Fibroblast of skin of left quadriceps (primary cell): ENCODE measurements at places on chromosomes 2 and 18.
A peak's percentile ranks its signal among the peaks of the same experiment; 100 is the strongest.

GRCh38 chr2:191539068-191539467 lies 138.9 kb upstream of the NABP1 start:
- no peak for DNase-seq

DNA sequence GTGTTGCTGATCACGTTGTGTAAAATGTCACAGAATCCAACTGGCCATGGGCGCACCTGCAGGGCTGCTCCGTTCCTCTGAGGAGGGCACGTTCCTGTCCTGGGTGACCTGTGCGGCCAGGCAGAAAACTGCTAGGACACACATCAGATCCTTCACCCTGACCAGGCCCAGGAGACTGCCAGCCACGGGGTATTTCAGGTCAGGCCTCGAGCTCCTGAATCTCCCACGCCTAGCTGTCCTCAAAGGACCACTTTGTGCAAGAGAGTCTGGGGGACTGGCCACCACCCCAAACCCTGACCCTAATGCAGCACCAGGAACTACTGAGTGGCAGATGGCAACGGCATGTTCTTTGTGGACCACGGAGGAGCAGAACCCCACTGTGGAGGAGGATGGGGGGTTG lies 11.1 kb downstream of the PRLH start:
- DNase-seq, result no peak

DNA sequence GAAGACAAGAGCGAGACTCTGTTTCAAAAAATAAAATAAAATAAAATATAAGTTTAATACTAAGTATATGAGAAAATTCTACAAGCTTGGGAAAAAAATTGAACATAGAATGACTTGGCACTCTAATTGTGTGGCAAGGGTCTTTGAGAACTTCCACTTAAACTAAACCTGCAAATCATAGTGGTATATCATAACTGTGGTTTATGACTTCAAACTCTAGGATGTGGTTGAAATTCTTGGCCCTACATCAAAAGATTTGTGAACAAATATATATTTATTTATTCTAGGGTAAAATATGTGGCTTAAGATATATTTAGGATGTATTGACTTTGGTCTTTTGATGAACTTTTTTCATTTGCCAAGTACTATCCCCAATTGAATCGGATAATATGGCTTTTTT lies 3.1 kb upstream of the FAM171B start:
- no peak for DNase-seq

DNA sequence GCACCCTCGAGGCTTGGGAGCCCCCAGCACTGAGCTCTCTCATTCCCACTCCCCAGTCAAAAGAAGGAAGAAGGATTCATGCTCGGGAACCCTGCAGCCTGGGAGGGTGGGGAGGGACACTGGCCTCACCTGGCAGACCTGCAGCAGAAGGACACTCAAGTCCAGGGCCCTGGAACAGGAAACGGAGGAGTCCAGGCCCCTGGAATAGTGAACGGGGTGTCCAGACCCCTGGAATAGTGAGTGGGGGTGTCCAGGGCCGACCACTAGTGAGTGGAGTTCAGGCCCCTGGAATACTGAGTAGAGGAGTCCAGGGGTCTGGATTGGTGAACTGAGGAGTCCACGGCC lies 292.5 kb downstream of the NDUFA10 start:
- DNase-seq, result no peak

DNA sequence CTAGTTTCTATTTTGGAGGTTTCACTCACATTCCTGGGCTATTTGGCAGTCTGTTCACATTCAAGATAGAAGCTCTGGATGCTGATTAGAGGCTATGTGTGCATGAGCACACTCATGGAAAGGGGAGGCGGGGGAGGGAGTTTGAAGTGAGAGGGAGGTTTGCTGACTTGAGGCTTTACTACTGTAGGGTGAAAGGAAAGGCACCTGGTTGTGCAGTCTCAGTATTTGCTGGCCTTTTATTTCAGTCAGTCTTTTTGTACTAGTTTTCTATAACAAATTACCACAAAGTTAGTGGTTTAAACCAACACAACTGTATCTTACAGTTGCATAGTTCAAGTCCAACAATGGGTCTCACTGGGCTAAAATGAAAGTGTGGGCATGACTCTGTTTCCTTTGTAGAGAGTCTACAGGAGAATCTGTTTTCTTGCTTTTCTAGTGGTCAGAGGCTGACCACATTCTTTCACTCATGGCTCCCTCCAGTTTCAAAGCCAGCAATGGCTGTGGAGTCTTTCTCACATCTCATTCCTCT lies 47.7 kb upstream of the NR4A2 start:
- DNase-seq, result no peak

GRCh38 chr2:223890721-223891120 lies 53.3 kb upstream of the AP1S3 start:
- no peak for DNase-seq

GRCh38 chr2:19547321-19547720 lies 188.9 kb upstream of the OSR1 start:
- DNase-seq, result no peak

DNA sequence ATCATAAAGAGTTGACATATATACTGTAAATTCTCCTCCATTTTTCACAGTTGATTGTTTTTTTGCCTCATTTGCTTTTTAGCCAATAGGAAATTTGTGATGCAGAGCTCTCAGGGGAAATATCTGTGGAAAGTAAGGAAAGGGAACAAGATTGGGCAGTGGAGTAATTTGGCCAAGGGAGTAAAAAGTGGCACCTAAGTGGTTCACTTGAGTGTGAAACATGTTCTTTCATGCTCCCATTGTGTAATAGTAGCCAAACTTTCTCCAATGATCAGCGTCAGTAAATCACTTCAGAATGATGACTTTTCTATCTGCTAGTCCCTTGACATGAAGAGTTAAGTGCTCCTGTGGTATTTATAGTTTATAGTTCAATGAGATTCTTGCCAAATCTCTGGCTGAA lies 141.9 kb upstream of the KCNJ3 start:
- no peak for DNase-seq

DNA sequence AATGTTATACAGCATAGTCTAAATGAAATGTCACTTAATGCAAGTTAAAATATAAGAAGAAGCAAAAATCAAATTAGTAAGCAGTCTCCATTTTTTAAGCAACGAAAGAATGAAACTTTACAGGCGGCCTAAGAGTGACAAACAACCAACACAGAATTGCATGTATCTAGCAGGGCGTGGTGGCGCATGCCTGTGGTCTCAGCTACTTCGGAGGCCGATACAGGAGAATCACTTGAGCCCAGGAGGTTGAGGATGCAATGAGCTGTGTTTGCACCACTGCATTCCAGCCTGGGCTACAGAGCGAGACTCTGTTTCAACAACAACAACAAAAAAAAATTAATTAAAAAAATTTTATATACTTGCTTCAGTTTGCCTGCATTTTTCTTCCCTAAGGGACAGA lies 16.6 kb downstream of the RBMS1 start:
- no peak for DNase-seq

DNA sequence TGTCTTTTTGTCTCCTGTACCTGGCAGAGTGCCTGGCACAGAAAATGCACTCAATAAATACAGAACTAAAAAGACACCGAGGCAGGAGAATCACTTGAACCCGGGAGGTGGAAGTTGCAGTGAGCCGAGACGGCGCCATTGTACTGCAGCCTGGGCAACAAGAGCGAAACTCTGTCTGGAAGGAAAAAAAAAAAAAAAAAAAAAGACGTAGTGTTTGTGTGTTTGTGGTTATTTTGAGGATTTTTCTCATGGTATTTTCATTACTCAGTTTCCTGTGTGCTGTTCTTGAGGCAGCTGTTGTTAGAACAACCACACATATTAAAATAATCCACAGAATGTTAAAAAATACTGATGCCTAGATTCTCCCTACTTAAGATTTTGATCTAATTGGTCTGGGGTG lies 519.2 kb upstream of the SPHKAP start:
- no peak for DNase-seq

DNA sequence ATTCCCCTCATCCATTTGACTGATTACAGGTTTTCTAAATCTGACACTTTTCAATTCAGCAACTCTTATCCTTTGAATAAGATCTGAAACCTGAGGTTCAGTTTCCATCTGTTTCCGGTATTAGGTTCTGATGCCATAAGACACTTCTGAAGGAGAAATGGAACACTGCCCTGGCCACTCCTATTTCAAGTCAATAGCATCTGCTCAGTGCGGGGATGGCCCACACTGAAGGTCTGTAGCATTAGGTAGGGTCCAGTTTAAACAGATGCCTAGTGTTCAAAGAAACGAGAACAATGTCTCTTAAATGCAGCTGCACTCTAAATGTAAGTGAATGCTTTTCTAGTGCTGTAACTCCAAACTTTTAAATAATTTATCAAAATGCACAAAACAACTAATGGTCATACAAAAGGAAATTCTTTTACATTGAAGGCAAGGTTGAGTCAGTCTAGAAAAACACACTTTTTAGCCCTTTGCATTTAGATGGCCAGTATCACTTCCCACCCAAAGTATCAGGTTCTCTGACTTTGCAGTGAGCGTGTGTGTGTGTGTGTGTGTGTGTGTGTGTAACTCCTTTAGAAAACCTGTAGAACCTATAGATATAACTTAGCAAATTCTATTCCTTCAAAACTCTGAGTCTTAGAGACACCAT lies 78.2 kb downstream of the STK39 start:
- DNase-seq, result no peak

- peak; percentile 18 for DNase-seq
Measured at GRCh38 chr2:28821295-28821958, 10.8 kb downstream of the SPDYA start.

DNA sequence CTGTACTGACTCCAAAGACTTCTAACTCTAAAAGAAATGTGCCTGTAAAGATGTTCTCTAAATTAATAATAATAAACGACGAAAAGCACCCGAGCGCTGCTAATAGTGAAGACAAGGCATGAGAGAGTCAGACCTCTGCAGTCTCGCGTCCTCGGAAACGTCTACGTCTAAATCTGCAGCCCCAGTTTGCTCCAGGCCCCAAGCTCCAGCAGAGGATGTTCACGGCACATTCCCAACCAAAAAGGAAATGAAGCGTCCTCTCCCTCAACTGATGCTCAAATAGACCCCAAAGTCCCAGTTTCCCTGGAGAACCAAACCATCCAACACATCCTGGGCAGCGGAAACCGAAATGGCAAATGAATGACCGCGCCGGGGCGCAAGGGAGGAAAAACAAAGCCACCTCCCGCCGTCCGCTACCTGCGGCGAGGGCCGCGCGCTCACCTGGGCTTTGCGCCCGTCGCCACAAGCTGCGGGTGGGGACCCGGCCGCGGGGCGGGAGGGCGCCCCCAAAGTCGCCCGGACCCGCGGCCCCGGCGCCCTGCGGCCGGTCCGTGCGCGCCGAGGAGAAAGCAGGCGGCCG lies 47.1 kb upstream of the CCDC150 start:
- DNase-seq, result no peak

DNA sequence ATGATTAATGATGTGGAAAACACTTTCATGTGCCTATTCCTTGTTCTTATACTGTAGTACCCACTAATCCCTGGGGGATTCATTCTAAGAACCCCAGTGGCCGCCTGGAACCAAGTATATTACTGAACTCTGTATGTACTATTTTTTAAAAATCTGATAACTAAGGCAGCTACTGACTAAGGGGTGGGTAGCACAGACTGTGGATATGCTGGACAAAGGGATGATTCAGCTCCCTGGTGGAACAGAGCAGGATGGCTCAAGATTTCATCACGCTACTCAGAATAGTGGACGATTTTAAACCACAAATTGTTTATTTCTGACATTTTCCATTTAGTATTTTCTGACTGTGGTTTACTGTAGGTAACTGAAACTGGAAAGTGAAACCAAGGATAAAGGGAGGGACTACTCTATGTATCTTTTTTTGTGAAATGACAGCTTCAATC lies 41.8 kb upstream of the CDC42EP3 start:
- peak; percentile 90 for DNase-seq

DNA sequence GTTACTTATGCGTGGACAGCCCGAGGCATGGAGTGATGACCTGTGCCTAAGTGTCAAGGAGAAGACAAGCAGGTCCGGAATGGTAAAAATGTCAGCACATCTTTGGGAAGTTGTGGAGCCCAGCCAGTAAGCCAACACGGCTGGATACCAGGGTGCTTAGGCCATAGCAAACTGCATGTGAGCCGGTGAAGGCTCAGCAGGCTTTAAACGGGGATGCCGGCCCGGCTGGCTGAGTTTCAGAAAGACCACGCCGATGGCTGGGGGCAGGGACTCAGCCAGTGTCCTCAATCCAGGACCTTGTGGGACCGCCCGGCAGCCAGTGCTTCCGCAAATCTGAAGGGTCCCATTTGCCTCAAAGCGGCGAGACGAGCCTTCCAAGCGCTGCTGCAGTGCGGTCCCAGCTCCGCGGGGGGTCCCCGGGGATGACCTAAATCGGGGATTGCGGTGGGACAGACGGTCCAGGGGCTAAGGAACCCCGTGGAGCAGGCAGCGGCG lies 946 bp upstream of the AGAP1 start:
- DNase-seq, result no peak

GRCh38 chr2:237242091-237242536 lies 156.4 kb downstream of the COPS8 start:
- DNase-seq, result no peak

DNA sequence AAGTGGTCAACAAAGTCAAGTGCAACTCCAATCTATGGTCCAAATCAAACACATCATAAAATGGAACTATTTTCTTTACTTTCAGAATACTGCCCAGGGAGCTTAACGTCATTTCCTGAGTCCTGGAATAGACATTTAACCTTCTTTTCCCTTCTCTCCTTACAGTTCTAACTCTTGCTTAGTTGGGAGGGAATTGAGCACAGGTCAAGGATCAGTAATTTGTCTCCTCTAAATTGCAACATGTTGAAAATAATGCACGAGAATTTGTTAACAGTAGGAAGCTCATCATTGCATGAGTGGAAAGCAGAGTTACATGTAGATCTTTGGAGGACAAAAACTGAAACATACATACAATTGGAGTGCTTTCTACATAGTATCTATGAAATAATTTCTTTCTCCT lies 87.7 kb downstream of the MEP1B start:
- no peak for DNase-seq

DNA sequence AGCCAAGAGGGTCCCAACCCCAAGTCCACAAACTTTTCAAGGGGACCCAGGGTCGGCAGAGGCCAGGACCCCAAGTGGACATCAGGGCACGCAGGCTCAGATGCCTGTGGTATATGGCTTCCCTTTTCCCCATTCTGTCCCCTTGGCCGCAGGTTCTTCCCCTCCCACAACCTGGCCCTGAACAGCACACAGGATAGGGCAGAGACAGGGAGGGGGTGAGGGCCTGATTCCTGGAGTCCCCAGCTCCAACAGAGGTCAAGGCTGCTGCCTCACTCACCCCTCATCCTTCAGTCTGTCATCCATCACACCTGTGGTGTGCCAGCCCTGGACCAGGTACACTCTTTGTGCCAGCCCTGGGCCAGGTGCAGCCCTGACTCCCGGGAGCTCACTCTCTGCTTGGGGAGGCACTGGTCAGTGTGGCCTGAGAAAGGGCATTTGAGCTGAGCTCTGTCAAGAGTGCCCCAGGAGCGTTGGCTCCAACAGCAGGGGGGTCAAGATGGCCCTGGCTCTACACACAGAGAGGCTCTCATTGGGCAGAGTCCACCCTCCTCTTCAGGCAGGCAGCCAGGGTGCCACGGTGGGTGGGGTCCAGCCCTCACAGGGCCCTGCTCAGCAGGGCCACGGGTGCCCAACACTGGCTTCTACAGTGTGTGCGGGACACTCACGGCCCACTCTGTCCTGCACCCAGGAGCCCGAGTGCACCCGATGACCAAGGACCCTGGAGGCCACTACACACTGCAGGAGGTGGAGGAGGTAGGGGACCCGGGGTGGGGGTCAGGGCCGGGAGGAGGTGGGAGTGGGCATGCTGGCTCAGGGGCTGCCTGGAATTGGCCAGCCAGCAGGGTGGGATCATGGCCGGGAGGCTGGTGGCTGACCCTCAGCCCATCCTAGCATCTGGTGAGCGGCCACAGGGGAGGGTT lies 1.6 kb downstream of the AGXT start:
- DNase-seq, result no peak
